ENCODE measurements at places on chromosomes 2 and 18.
A peak's percentile ranks its signal among the peaks of the same experiment; 100 is the strongest.

GRCh38 chr2:866009-866680 is 84.5 kb upstream of the SNTG2 start:
- DNase-seq: no peak

GRCh38 chr2:237734905-237735623 is 63.5 kb upstream of the RBM44 start:
- DNase-seq: no peak

DNA sequence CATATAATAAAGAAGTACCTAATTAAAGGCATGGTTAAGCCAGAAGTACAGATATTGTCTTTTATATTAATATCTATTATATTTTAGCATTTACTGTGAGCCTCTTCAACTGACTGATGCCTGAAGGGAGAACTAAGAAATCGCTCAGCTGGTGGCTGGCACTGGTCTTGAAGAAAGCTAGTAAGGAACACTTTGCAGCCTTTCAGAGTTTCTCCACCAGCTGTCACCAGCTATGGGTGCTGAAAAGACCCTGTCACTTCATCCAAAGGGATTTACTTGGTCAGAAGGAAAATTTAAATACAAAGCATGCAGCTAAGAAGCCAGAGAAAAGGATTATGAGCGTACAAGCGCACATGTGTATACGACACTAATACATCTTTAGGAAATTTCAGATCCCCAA is 525.9 kb downstream of the TMEM182 start:
- no peak for DNase-seq

DNA sequence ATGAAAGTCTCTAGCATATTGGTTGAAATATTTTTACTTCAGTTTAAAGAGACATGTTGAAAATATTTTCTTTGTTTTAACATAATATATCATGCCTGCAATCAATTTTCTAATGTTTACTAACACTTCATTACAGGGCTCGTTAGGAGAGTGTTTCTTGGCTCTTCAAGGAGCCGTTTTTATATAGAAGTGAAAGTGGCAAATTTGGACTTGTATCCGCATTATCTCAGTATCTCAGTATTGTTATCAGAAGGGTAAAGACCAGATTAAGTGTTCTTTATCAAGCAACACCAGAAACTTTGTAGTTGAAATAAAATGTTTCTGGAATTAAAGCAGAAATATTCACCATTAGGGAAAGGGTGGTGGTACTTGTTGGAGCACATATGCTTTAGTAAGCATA is 97.8 kb downstream of the BABAM2 start:
- DNase-seq: no peak

- no peak for DNase-seq
Observed at GRCh38 chr2:167790781-167791450, 456.5 kb downstream of the STK39 start.

DNA sequence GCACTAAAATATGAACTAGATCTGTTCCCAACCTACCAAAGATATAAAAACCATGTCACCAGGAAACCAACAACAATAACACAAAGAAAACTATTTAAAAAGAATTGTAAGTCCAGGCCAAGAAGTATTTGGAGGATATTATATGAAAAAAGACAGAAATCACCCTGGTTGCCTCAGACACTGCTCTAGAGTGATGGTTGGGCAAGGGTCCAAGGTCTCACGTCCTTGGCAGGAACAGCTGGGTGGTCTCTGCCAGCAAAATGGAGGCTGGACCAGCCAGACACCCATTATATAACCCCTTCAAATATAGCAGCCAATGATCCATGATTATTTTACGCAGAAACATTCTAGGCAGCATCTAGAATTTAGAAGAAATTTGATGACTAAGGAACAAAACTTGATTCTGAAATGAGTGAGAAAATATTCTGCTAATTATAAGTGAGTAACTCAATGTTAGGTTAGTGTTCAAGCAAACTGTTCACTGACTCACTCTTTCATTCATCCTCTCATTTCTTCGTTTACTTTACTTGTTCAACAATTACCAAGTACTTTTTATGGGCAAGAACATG is 35.4 kb downstream of the MRPL35 start:
- DNase-seq: no peak

DNA sequence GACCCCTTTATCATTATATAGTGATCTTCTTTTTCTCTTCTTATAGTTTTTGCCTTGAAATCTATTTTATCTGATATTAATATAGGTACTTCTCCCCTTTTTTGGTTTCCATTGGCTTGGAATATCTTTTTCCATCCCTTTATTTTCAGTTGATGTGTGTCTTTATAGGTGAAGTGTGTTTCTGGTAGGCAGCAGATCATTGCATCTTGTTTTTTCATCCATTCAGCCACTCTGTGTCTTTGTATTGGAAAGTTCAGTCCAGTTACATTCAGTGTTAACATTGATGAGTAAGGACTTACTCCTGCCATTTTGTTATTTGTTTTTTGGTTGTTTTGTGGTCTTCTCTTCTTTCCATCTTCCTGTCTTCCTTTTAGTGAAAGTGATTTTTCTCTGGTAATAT is 133.4 kb downstream of the DIS3L2 start:
- no peak for DNase-seq

- DNase-seq: no peak
Observed at GRCh38 chr2:149597050-149597667, 9.6 kb upstream of the MMADHC start.

DNA sequence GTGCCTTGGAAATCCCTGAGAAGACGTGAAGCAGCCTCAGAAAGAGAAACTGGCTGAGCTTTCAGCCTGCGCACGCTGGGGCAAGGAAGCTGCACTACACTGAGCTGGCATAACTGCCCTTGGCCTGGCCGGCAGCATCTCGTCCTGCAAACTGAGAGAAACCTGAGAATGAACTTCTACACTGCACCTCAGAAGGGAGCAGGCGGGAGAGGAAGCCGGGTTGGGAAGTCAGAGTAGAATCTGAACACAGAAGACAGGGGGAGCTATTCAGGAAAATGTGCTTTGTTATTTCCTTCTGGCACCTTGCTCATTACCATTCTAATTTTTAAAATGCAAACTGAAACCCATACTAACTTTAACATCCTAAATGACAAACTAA is 70.9 kb downstream of the ZEB2 start:
- no peak for DNase-seq

DNA sequence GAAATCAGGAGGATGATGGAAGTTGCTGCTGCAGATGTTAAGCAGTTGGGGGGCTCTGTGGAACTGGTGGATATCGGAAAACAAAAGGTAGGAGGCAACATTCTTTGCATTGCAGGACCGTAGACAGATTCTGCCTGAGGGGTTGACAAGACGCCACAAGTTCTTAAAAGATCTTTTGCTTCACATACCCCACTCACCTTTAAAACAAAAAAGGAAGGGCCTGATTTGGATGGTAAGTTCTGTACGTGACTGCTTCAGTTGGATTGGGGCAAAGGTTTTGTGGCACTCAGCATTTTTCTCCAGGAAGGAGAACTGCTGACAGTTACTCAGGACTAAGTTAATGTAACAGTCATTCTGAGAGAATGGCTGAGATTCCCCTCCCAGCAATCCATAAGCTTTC is 5.2 kb downstream of the CNDP2 start:
- DNase-seq: no peak

DNA sequence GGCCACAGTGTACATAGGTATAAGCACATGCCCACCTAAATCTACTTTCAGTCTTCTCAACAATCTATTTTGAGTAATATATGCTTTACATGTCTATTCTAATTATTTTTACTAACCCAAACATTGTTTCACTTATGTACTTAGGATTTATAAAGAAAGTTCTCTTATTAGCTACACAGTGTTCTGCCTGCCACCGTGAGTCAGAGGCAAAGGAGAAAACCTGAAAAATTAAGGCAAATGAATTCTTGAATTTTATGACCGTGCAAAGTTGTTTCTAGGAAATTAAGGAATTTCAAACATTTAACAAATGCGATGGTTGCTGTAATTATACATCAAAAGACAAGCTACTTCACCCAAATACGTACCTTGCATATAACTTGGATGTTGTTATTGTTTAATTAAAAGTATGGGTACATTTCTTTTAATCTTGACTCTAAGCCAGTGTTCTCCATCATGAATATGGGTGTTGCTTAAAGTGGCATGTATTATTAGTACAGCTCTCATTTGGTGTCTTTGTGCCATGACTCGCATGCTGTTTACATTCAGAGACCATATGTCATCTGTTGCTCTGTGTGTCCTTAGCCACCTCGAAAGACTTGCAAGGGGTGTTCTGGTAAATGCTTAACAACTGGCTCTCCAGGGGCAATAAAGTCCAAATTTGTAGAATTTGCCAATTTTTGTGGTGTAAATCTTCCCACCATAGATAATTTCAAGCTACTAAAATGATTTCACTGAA is 154.3 kb upstream of the FN1 start:
- DNase-seq: peak; percentile 63

DNA sequence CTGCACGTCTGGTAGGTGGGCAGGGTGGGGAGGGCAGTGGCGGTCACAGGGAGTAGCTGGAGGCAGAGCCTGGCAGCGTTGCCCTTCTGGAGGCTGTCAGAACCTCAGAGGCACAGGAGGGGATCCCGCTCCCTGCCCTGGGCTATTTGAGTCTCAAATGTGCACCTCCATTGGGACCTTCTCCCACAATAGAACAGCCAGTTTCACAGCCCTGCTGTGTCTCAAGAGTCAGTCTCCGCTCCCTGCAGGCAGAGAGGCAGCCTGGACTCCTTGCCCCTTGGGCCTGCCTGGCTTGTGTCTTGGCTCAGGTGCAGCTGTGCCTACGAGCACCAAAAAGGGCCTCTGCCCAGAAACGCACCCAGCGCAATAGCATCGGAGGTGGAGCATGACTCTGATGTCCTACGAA is 57.4 kb downstream of the FAM168B start:
- no peak for DNase-seq

GRCh38 chr2:180374502-180375281 is 367.6 kb upstream of the CWC22 start:
- DNase-seq: no peak

- no peak for DNase-seq
Observed at GRCh38 chr18:52537261-52537660, 197.3 kb downstream of the DCC start.

- no peak for DNase-seq
Observed at GRCh38 chr2:11867926-11868325, 121.5 kb downstream of the LPIN1 start.

All from ELR (cell line).